Upper lobe of right lung (tissue), 1 donor: ENCODE measurements at places on chromosomes 16 and 17. TPM values are rescaled to one million over a fixed set of nuclear protein-coding genes. Genes with fewer than 3 reads are reported as not detected.

GDPD1 gene
- 3.9 TPM for total RNA-seq

TNFAIP1 gene
- total RNA-seq, result 82.7 TPM

PFAS gene
- 28.3 TPM for total RNA-seq

KARS1 gene
- total RNA-seq, result 90.5 TPM

PKMYT1 gene
- total RNA-seq, result 3.8 TPM

SLC35G6 gene
- not detected for total RNA-seq

- H3K4me1 ChIP-seq, result no peaks in the 10 kb centered on the region
- peak; percentile 62 for DNase-seq
- H3K27me3 ChIP-seq, result no peaks in the 10 kb centered on the region
- no peaks in the 10 kb centered on the region for H3K36me3 ChIP-seq
These were observed 188.1 kb upstream of the ZNF469 start for GRCh38 chr16:88194397-88195268.

DNA sequence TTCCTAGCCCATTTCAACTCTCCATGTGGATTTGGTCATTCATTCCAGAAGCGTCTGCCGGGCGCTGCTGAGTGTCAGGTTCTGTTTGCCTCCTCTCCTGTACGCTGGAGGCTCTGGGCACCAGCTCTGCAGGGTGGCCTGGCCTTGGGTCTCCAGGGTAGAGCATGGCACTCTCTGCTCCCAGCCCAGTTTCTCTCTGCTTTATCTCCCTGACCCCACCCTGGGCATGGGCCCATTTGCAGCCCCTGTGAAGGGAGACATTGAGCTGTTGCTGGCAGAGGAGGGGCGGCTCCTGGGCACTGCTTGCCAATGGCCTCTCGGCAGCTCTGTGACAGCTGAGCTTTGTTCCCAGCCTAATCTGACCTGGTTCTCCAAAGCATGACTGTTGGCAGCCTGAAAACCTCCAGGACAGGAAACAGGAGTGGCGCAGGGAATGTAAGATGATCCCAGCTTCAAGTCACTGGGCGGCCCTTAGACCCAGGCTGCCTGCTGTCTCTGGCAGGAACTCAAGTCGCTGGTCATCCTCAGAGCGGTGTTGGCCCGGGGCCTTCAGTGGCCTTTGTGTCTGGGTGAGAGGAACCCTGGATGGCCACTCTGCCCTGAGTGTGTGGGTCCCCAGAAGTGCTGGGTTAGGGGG, 146.8 kb downstream of the SEC14L1 start:
- peak overlapping the region; percentile 76 for H3K27ac ChIP-seq
- no peak for DNase-seq
- no peaks in the 10 kb centered on the region for H3K36me3 ChIP-seq
- H3K27me3 ChIP-seq, result no peaks in the 10 kb centered on the region
- peaks cover 20% of the 10 kb centered on the region for H3K4me1 ChIP-seq

DNA sequence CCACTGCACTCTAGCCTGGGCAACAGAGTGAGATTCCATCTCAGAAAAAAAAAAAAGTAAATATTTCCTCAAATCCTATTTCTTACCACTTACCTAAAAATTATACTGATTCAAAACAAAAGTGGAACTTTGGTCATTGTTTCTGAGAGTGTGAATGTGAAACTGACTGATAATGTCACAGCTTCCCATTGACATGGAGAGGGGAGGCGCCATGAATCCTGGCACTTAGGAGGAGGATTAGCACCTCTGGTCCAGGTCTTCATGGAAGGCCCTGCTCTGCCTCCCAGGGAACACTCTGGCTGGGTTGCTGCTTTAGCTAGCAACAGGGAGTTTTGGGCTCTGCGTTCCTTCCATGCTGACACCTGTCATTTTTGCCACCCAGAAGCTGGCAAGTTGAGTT, 154.3 kb upstream of the SALL1 start:
- no peaks in the 10 kb centered on the region for H3K27me3 ChIP-seq
- H3K27ac ChIP-seq, result no peak overlapping the region
- no peaks in the 10 kb centered on the region for H3K4me1 ChIP-seq
- no peak for DNase-seq
- no peak overlapping the region for H3K4me3 ChIP-seq
